Hindlimb muscle (tissue), 1 donor: ENCODE measurements at places on chromosomes 7 and 10.

DNA sequence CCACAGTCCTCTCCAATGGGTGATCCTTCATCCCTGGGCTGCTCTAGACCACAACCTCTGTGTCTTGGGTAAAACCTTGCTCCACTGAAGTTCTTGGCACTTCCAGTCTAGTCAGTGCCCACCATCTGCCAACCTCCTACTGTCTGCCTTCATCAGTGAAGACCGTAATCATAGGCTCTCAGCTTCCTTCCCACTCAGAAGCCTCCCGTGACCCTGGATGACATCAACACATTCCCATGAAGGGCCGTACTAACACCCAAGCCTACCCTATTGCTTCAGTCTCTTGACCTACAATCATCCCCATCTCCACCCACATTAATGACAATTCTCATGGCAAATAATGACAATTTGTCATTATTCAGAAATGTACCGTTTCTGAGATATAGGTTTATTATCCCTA, 27.6 kb upstream of the GARS1 start:
- DNase-seq, result no peak

DNA sequence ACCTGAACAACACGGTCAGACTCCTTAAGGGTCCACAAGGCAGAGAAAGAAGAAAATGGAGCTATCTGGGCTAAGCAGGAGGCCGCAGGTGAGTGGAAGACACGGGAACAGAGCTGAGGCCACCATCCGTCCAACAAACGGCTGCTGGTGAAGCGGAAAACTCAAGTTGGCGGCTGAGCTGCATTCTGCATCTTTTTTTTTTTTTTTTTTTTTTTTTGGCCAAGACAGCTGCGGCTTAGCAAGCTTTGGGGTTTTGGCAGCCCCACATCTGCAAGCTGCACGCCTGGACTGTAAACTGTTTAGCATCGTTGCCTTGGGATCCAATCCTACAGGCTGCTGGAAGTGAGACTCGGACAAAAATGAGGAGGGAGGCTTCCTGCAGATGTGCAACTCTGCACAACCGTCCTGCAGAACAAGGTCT, 37.4 kb downstream of the RGS10 start:
- DNase-seq, result peak; percentile 91

- DNase-seq, result no peak
These were observed 18.5 kb upstream of the PTPRN2 start for GRCh38 chr7:158606129-158606528.

- no peak for DNase-seq
These were observed 175.2 kb upstream of the TNRC18 start for GRCh38 chr7:5598769-5599371.

GRCh38 chr10:74380795-74381194, 229.8 kb downstream of the ADK start:
- no peak for DNase-seq

- DNase-seq, result no peak
These were observed 56.3 kb upstream of the ABCB5 start for GRCh38 chr7:20558963-20559716.

GRCh38 chr7:30968747-30969603, 5.2 kb downstream of the GHRHR start:
- no peak for DNase-seq

- DNase-seq, result no peak
These were observed 28.9 kb downstream of the ADAP1 start for GRCh38 chr7:925601-926000.

DNA sequence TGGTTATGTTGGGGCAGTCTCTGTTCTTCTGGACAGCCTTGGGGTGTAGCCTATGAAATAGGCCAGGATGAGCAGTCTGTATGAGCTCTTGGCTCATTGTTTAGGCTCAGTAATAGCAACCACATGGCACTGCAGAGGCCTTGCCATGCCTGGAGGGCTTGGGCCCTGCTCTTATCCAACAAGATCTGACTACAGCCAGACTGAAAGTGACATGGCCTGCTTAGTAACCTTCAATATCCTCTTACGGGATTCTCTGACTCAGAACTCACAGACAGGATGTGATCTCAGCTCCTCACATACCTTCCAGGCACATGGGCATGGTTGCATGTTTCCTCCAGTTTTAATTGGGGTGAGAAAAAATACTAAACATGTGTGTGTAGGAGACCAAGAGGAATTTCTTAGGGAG, 289.3 kb downstream of the PTEN start:
- no peak for DNase-seq

- no peak for DNase-seq
These were observed 37.7 kb downstream of the PHYHIPL start for GRCh38 chr10:59214160-59214559.

DNA sequence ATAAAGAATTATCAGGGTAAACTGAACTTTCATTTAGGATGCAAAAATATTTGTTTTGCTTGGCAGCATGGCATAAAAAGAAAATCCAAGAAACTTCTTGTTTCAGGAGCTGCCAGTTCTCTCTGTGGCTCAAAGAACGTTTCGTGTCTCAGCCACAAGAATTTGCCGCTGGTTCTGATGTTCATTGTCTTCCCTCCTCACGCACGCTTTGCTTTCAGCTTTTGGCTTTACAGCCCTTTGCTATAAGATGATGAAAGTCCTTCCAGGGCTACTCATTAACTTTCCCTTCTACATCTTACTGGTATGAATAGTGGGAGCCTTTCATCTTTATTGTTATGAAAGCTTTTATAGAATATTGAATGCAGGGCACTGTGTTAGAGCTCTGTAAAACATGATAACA, 124.7 kb downstream of the BICC1 start:
- DNase-seq, result no peak

DNA sequence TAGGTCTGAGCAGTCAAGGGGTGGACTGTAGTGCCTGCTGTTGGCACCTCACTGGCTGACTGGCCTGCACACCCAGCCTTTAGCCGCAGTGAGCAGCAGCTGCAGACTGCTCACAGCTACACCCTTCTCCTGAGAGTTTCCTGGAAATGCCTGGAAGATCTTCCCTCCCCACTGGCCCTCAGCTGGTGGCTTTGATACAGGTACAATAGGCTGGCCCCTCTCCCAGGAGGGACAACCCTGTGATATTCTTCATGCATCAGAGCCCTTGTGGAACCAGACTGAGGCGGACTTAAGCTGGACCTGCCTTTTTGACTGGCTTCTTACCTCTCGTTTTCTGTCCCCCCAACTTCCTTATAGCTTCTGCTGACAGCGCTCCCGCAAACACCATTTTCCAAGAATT, 6.4 kb downstream of the GCK start:
- DNase-seq, result no peak

GRCh38 chr7:33038639-33039038, 23.9 kb downstream of the NT5C3A start:
- DNase-seq, result no peak

- DNase-seq, result no peak
These were observed 1060.6 kb downstream of the LRMDA start for GRCh38 chr10:76492026-76492425.

DNA sequence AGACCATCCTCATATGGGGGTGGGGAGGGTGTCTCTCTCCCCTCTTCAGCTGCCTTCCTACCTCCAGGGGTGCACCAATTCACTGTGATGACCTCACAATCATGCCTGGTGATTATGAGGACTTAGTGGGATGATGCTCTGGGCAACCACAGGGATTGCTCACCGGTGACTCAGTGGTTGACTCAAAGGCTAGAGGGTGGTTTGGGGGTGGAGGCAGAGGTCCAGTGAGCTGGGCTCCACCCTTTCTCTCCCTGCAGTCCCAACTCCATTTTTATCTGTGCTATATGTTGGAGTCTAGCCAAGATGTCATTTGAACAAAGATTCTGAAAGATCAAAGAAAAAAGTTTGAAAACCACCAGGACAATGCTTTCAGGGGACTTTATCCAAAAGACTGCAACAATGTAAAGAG, 286.9 kb downstream of the KCNMA1 start:
- DNase-seq, result no peak

- no peak for DNase-seq
These were observed 20.3 kb downstream of the CHAT start for GRCh38 chr10:49634069-49634660.

DNA sequence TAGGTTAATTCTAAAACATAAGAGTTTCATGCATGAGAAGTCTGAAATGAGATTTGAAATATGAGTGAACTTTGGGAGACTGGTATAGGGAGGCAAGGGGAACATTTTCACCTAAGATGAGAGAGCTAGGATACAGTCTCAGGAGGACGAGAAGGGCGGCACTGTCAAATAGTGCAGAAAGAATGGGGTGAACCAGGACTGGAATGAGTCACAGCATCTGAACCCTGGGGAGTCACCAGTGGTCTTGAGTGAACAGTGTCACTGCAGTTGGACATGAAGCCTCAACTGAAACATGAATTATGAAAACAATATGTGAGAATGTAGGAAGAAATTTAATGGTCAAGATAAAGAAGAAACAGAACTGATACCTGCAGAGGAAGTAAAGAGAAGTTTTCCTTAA, 33.8 kb downstream of the GNG11 start:
- DNase-seq, result no peak

GRCh38 chr7:86708031-86708680, 64.4 kb downstream of the GRM3 start:
- peak; percentile 3 for DNase-seq

GRCh38 chr7:127870231-127870907, 160.9 kb downstream of the LRRC4 start:
- no peak for DNase-seq

DNA sequence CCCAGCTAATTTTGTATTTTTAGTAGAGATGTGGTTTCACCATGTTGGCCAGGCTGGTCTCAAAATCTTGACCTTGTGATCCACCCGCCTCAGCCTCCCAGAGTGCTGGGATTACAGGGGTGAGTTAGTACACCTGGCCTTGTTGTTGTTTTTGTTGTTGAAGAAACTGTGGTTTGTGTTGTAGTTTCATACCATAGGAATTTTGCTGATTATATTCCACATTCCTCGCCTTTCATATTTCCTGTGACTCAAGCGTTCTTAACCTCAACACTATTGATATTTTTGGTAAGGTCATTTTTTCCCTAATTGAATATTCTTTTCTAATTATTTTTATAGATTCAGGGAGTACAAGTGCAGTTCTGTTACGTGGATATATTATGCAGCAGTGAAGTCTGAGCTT, 16.7 kb downstream of the LIPF start:
- no peak for DNase-seq

GRCh38 chr7:16526742-16527540, at the start of gene LRRC72:
Gene LRRC72, plus strand, starts transcription at chr7:16526825. Its CDS starts 128 bp downstream, at chr7:16526953.
- DNase-seq, result no peak

GRCh38 chr7:4189131-4189570, 492.9 kb upstream of the FOXK1 start:
- peak; percentile 68 for DNase-seq

DNA sequence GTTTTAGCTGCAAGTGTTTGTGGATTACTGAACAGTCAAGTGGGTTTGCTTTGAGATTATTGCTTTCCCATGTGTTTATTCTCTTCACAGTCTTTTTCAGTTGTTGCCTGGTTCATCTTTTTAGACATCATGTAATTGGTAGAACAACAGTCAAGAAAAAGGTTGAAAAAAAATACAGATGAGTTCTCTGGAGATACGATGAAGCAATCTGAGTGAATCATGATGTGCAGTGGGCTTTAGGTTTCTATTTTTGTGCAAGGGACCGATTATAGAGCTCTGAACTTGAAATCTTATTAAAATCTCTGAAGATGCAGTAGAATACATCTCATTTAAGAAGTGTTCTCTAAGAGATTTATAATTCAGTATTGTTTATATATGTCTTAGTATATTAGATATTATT, 145.7 kb downstream of the SDK1 start:
- no peak for DNase-seq

GRCh38 chr7:2716488-2716887, 28.5 kb downstream of the AMZ1 start:
- DNase-seq, result no peak

DNA sequence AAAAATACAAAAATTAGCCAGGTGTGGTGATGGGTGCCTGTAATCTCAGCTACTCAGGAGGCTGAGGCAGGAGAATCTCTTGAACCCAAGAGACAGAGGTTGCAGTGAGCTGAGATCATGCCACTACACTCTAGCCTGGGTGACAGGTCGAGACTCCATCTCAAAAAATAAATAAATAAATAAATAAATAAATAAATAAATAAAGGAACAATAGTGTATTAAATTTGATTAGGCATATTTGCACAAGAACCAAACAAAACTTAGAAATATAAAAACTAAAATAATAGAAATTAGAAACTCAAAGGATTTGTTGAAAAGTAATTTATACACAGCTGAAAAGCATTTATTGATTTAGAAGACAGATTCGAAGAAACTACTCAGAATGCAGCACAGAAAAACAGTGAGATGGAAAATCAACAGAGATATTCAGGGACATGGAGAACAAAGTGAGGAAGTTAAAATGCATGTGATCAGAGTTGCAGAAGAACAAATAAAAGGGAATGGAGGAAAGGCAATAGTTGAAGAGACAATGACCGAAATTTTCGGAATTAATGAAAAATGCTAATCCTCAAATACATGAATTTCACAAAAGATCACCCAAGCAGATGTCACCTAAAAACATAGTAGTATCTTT, 17.7 kb downstream of the IFIT3 start:
- DNase-seq, result no peak

DNA sequence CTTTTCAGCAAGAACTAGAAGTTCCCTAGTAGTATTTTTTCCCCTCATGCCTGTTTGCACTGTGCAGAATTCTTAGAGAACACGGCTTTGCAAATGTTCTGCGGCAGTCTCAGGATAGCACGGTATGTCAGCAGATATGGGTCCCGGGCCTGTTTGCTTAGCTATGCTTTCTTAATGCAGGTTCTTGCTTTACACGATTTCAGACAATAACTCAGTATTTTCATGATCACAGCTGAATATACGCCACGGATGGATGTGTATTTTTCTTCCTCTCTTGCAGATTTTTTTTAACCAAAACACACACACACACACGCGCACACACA, 137.3 kb downstream of the HECW1 start:
- no peak for DNase-seq

GRCh38 chr7:67484244-67484751, 487.7 kb downstream of the TYW1 start:
- DNase-seq, result peak; percentile 72

- no peak for DNase-seq
These were observed 39.2 kb upstream of the SLC35B4 start for GRCh38 chr7:134355927-134356326.

DNA sequence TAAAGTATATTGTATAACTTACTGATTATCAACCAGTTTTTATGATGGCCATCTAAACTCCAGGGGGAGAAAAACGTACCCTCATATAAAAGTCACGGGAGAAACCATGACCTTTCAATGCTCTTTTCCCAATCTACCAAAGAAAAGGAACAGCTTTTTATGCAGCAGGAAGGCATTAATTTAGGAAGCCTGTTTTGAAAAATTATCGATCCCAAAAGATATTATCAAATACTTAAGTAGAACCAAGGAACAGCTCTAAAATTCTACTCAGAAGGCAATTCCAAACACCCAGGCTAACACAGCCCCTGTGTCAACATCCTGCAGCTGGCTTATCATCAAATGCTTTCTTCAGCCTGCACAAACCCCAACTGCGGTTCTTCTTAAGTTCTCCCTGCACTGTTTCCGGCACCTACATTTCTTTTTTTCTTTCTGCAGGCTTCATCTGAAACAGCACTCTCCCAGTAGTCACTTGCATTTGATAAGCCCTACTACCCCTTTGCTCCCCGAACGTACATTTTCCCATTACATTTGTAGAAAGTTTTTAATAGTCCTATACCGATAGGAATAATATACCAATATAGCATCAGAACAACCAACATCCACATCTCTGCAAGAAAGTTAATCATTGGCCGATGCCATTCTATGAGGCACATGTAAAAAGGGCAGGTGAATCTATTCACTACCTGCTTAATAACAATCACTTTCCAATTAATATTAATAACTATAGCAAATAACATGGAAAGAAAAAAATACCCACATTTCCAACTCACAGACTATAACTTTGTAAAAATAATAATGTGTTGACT, 47.9 kb downstream of the PIP4K2A start:
- no peak for DNase-seq
